ENCODE measurements at places on chromosomes 7 and 10. TPM values are rescaled to one million over a fixed set of nuclear protein-coding genes. Genes with fewer than 3 reads are reported as not detected.

DNA sequence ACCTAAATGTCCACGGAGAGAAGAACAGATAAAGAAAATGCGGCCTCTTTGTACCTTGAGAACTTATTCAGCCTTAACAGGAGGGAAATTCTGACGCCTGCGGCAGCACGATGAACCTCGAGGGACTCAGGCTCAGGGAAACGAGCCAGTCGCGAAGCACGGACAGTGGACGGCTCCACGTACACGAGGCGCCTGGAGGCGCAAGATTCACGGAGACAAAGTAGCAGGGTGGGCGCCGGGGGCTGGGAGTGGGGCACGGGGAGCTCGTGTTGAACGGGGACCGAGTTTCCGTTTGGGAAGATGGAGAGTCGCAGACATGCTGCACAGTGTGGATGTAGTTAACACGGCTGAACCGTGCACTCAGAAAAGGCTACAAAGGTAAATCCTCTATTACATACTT lies 13.2 kb upstream of the UTF1 start:
- DNase-seq, result no peak

GRCh38 chr10:124721330-124722045 lies 22.7 kb downstream of the FAM53B start:
- DNase-seq, result no peak

DNA sequence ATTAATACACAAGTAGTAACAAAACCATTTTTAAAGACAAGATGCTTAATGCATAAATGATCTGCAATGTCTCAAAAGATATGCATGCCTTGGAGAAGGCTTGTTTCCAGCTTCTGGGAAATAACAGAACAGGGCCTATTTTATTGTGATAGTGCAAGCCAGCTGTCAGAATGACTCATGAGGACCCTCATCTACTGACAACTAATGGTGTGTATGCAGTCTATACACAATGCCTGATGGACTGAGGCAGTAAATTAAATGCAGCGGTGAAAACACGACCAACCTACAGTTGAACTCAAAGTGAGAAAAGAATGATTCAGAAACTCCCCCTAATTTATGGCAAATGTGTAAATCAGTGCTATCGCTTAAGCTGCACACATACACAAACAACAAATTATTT lies 46.3 kb downstream of the VPS41 start:
- DNase-seq, result no peak

- no peak for DNase-seq
Measured at GRCh38 chr7:23285657-23286646, 13.2 kb upstream of the MALSU1 start.

DNA sequence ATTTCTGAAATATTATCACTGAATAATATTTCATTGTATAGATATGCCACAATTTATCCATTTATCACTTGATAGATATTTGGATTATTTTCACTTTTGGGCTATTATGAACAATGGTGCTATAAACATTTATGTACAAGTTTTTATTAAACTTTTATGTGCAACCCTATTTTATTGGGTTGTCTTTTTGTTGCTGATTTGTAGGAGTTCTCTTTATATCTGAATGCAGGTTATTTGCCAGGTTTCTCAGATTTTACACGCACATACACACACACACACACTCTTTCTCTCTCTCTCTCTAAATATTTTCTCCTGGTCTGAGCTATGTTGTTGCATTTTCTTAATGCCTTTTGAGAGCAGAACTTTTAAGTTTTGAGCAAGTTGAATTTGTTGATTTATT lies 36.2 kb downstream of the ADK start:
- no peak for DNase-seq

DNA sequence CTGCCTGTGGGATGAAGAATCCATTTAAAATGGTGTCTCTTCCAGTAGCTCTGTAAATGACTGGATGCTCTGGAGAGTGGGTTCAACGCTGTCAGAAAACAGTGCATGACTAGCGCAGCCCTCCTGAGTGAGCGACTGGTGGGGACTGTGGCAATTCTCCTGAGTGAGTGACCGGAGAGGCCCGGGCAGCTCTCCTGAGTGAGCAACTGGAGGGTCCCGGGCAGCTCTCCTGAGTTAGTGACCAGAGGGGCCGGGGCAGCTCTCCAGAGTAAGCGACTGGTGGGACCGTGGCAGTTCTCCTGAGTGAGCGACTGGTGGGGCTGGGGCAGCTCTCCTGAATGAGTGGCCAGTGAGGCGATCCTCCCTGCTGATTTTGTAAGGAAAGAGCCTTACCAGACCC lies 85.5 kb downstream of the WDR37 start:
- no peak for DNase-seq

Gene ANKRD7
- polyA plus RNA-seq, result not detected

DNA sequence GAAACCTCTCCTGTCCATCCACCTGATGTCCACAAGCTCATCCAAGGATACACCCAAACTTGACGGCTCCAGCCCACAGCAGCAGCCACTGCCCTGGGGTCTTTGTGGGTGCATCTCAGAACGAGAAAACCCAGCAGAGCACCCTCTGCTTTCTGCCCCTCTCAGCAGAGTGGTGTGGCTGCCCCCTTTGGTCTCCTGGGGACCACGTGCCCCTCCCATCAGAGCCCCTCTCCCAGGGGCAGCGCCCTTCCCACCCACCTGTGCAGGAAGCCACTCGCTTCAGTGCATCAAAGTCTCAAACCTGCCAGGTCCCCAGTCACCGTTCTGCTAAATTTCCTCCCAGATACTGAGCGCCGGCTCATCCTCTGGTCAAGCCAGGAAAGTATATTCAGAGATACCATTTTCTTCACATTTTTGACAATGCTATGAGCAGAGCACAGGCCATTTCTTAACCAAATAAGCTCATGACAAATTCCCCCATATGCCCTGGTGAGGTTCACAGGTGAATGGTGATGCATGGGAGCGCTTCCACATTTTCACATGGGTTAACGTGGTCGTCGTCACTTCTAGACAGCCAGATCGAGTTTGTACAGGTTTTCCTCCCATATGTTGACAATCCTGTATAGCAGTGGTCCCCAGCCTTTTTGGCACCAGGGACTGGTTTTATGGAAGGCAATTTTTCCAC lies 32.4 kb downstream of the CAMK2B start:
- DNase-seq, result no peak

GRCh38 chr10:68566351-68566750 lies 6.2 kb downstream of the TET1 start:
- DNase-seq, result no peak

Gene ZMIZ2
- 4.4 TPM for polyA plus RNA-seq

Gene ANKRD61
- 0.31 TPM for polyA plus RNA-seq

Gene MUC12
- 0.89 TPM for polyA plus RNA-seq

Gene LEP
- 0.05 TPM for polyA plus RNA-seq

- no peak for DNase-seq
Measured at GRCh38 chr7:11182736-11183135, 209.1 kb downstream of the PHF14 start.

Gene MCMBP
- polyA plus RNA-seq, result 41.6 TPM

DNA sequence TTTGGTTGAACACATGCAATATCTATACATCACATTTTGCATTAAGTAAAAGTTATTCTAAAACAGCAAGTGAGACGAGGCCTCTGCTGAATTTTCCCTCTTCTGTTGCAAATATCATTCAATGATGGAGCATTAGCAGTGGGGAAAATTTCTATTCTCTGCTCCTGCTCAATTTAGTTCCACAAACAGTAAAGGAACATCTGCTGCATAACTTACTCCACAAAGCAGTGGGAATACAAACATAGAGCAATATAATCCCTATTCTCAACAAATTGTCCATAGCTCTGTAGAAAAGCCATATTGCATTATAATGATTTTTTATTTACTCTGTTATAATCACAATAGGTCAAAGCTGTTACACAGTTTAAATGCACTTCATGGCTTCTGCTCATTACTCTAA lies 5.9 kb downstream of the AGR3 start:
- no peak for DNase-seq

- no peak for DNase-seq
Measured at GRCh38 chr7:90766814-90767564, 170.9 kb downstream of the CDK14 start.

Gene CALN1
- polyA plus RNA-seq, result not detected

Gene MMP21
- polyA plus RNA-seq, result not detected

GRCh38 chr10:69124563-69125268 lies 738 bp downstream of the VPS26A start:
- DNase-seq, result no peak

Gene CYREN
- 39.4 TPM for polyA plus RNA-seq

- DNase-seq, result no peak
Measured at GRCh38 chr10:18214691-18215563, 74.7 kb downstream of the CACNB2 start.

GRCh38 chr10:124293616-124294449 lies 124.9 kb downstream of the OAT start:
- DNase-seq, result no peak

DNA sequence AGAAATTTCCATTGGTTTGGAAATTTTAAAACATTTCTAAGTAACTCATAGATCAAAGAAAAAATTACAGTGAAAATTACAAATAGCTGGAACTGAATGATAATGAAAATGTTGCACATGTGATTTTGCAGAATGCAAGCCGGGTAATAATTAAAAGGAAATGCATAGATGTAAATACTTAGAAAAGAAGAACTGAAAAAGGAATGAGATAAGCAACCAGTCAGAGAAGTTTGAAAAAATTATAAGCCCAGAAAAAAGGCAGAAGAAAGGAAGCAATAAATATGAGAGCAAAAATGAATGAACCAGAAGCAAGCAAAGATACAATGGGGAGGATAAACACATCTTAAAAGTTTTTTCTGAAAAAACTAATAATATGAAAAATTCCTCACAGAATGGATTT lies 3.2 kb upstream of the TMEM273 start:
- no peak for DNase-seq

GRCh38 chr10:110494532-110494931 lies 3.2 kb upstream of the DUSP5 start:
- no peak for DNase-seq

Gene IQUB
- polyA plus RNA-seq, result 0.05 TPM

- no peak for DNase-seq
Measured at GRCh38 chr10:125039354-125039769, 97.4 kb downstream of the ZRANB1 start.

Data from BJ (cell line).